ENCODE measurements at places on chromosomes 3 and 15. TPM values are rescaled to one million over a fixed set of nuclear protein-coding genes. Genes with fewer than 3 reads are reported as not detected.

GRCh38 chr3:158683230-158683962 is 10.9 kb upstream of the LXN start:
- DNase-seq, result no peak

DNA sequence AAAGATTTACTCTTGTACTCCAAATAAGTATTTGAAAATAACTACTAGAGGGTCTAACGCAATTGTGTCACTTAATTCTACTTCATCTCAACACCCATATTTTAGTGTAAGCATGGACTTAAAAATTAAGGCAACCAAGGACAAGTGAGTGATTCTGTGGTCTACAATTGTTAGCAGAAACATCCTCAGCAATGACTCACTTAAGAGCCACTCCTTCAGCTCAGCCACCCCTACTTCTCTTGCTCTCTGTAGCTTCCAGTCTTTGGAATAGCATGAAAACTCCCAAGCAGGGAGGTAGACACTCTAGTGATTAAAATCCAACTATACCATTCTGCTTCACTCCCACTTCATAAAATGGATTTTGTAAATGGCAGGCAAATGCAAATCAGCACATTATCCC is 116.0 kb upstream of the LRRN1 start:
- DNase-seq, result no peak

DNA sequence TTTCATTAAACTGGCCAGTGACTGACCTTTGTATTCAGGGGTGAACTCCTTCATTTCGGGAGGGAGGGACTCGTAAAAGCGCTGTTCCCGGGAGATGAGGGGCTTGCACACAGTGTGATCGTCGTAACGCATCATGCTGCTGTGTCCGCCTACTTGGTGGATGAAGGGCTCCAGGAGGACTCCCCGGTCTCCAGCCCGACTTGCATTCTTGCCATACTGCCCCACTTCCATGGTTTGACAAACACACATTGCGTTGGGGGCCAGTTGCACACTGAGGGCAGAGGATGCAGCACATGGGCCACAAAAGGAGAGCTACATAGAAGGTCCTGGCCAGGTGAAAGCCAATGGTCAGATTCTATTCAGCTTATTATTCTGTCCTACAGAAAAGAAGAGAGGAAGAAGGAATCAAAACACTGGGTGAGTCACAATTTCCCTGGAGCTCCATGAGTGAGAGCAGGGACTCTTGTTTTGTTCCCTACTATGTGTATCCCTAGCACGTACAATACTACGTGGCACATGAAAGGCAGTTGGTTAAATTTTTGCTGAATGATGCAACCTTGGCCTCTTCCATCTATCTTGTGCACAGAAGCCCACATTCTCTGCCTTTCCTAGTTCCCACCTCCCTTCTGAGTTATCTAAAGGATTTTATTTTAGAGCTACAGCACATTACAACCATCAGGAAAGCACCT is 24.2 kb upstream of the GMPPB start:
- DNase-seq, result no peak

GRCh38 chr15:70014860-70015490 is 82.7 kb downstream of the TLE3 start:
- DNase-seq, result no peak

GRCh38 chr15:101070502-101071273 is 151.5 kb downstream of the LRRK1 start:
- DNase-seq, result no peak

SYNM gene
- total RNA-seq, result 102 TPM

OR5K2 gene
- not detected for total RNA-seq

DNA sequence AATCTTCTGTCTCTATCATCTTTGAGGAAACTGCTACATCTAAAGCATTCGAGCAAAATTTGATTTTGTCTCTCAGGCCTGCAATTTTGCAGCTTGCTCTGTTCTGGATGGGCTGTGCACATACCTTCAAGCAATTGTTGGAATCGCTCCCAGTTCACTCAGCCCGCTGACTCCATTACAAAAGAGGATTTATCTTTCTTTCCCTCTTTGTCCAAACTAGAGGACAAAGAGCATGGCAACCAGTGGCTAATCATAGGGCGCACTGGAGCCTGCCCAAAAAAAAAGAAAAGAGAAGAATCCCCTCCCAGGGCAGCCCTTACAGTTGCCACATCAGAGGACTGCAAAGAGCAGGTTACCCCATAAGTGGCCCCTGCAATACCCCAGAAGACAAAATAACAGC is 49.0 kb upstream of the DUT start:
- DNase-seq, result no peak

UACA gene
- 107 TPM for total RNA-seq

DNA sequence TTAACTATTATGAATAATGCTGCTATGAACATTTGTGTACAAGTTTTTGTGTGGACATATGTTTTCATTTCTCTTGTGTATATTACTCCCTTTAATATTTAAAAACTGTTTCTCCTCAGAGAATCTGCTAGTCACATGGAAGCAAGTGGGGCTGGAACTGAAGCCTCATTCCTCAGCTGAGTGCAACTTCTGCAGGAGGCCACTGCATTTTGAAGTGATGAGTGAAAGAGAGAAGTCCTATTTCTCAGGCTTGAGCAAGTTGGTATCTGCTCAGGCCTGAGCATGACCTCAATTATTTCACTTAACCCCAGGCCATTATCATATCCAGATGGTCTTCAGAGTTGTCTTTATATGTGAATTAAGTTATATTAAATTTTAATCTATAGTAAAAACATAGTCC is 11.5 kb downstream of the TLR9 start:
- no peak for DNase-seq

GPR149 gene
- not detected for total RNA-seq

- DNase-seq, result no peak
Measured at GRCh38 chr3:362681-363338, 166.2 kb downstream of the CHL1 start.

GNAT1 gene
- not detected for total RNA-seq

DNA sequence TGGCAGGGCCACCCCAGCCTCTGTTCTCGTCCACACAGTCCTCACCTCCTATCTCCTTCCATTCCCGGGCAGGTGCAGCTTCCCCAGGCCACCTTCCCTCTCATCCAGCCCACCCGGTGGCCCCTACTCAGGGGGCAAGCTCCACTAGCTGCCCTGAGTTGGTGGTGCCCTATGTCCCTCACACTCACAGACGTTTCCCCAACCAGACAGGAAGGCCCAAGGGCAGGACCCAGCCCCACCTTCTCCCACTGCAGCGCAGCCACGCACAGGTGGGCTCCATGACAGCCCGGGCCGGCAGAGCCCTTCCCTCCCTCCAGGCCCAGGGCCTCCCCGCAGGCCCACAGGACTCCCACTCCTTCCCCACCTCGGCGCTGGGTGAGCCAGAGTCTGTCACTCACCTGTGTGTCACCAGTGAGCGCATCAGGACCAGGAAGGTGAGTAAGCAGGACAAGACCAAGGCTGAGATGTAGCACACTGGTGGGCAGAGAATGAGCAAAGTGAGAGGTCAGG is 11.1 kb downstream of the ISLR start:
- no peak for DNase-seq

DNA sequence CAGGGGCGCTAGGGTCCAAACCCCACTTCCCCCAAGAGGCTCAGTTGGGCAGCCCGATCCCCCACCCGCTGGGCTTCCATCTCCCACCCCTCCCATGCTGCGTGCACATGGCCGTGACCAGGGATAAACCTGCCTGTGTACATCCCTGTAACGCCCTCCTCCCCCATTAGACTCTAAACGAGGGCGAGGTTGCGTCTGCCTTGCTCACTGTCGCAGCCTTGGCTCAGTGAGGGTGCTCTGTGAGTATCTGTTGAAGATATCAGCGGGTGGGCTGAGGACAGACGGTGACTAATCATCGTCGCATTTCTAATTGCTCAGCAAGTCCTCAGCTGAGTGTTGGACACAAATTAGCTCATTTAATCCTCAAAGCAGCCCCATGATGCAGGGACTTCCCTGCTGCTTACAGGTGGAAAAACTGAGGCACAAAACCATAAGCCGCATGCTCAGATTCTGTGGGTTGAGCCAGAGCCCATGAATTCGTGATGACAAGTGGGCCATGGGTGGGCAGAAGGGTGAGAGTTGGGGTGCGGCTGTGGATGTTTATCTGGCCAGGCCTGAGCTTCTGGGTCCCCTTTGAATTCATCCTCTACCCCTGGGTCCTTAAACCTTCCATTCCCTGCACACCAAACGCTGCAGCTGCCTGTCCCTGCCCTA is 26.0 kb downstream of the FBLN2 start:
- peak; percentile 17 for DNase-seq

GRCh38 chr3:15576475-15576874 is 24.9 kb downstream of the HACL1 start:
- DNase-seq, result no peak

DNA sequence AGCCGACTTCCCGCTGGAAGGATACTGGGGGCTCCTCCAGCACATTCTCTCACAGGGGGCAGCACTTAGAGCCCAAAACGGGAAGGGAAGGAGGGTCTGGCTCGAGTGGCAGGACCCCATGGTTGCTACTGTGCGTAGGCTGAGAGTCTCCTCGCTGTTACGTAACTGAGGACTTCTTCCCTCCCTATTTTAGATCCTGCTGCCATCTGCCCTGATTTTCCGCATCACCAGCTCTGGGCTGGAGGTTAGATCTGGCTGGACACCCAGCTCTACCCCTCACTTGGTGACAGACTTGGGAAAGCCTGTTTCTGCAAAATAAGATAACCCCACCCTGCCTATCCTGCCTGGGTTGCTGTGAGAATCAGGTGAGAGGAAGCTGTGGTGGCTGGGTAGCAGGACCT is 47.7 kb downstream of the BDH1 start:
- DNase-seq, result no peak

SMCO1 gene
- not detected for total RNA-seq
